ENCODE measurements at places on chromosomes 12 and 14.

GRCh38 chr14:100130521-100130920 lies 28.9 kb downstream of the DEGS2 start:
- no peak for DNase-seq

- no peak for DNase-seq
Observed at GRCh38 chr12:9944391-9944790, 12.2 kb upstream of the CLEC2A start.

GRCh38 chr14:74654931-74655330 lies 42.9 kb upstream of the LTBP2 start:
- DNase-seq = no peak

GRCh38 chr14:73180385-73180805 lies 44.1 kb downstream of the PSEN1 start:
- peak; percentile 86 for DNase-seq

GRCh38 chr14:56324454-56324853 lies 206.2 kb downstream of the PELI2 start:
- no peak for DNase-seq

GRCh38 chr12:89427508-89428156 lies 75.3 kb upstream of the DUSP6 start:
- DNase-seq = no peak

- DNase-seq = no peak
Observed at GRCh38 chr12:132108211-132108832, 35.8 kb downstream of the DDX51 start.

GRCh38 chr12:62426089-62426488 lies 40.5 kb upstream of the MON2 start:
- DNase-seq = peak; percentile 62

GRCh38 chr12:4486049-4486699 lies 40.6 kb upstream of the FGF6 start:
- no peak for DNase-seq

DNA sequence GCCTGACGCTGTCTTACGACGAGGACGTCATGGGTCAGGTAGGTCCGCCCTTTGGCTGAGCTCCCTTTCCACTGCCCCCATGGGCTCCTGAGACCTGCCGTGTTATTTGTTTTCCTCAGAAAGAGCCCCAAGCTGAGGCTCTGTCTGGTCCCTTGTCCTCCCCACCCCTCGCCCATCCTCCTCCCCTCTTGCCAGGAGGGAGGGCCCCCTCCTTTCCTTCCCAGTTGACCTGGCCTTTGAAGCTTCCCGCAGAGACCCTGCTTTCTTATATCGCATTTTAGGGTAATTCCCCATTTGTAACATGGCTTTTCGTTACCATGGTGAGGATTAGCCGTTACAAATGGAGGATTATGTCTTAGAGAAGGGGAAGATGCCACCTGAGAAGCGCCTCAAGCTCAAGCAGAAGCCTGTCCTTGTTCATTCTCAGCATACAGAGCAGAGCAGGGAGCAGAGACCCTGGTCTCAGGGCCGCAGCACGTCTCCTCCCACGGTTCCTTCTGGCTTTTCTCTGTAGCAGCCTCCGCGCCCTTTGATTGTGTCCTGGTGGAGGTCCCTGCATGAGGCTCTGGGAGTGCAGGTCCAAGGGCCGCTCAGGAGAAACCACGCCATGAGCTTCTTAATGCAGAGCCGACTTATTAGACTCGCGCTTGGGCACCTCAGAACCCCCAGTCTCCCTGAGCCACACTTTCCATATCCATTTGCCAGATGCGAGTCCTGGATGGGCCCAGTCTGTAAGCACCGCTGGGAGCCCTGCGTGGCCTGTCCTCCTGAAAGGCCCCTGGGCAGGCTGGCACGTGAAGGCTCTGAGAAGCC lies 47.2 kb downstream of the UBE3B start:
- no peak for DNase-seq

GRCh38 chr14:59120921-59121320 lies 67.5 kb upstream of the DAAM1 start:
- peak; percentile 10 for DNase-seq

GRCh38 chr14:53515276-53515675 lies 362.2 kb upstream of the DDHD1 start:
- peak; percentile 30 for DNase-seq

GRCh38 chr14:32010604-32011125 lies 66.4 kb upstream of the ARHGAP5 start:
- DNase-seq = peak; percentile 39

DNA sequence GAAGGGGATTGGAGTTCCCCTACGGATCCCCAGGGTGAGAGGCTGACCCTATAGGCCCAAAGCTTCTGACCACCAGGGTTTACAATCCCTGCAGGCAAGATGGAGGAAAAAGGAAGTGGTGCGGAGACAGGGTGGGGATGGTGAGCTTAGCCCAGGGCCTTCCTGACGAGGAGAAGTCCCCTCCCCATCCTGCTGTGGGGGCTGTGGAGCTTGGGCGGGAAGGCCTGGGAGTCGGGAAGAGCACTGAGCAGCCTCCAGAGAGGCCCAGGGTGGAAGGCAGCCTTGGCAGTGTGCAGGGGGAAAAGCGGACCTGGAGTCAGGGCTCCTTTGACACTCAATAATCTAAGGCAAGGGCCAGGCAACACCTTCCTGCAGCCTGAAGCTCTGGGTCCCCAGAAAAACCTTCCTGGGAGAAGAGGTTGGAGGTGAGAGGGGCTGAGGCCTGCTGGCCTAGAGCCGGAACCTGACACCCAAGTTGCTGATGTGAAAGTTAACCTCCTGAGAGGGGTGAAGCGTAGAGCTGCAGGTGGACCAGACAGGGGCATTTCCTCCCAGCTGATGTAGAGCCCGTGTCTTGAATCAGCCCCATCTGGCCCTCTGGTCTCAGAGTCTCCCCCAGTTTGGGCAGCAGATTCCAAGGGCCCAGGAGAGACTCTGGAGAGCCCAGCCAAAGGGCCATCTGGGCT lies 6.0 kb downstream of the HDAC7 start:
- DNase-seq = no peak

DNA sequence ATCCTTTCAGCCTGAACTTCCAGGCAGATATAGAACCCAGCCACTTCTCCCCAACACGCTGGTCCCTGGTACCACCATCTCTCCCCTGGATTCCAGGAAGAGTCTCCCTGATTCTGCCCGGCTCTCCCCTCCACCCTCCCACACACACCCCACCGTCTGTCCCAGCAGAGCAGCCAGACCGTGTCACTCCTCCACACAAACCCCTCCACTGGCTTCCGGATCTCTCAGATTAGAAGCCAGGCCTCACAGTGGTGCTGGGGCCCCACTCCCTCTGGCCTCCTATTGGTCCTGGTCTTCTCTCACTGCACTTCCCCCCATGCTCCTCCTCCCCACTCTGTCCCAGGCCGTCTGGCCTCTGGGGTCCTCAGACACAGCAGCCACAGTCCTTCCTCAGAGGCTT lies 52.4 kb upstream of the CDKN3 start:
- DNase-seq = no peak

DNA sequence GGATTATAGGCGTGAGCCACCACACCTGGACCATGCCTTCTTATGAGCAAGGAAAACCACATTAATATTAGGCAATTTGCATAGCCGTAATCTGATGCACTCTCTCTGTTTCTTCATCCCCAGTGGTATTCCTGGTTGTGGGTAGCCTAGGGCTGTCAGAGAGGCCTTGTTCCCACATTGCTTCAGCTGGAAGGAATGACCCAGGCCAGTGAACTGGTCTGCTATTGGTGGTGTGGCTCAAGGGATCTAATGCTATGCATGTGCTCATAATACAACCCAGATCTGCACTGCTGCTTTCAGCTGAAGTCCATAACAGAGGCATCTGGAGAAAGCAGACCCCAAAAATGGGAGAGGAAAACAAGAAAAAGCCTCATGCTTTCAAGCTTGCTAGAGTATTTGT lies 33.1 kb upstream of the G2E3 start:
- no peak for DNase-seq

DNA sequence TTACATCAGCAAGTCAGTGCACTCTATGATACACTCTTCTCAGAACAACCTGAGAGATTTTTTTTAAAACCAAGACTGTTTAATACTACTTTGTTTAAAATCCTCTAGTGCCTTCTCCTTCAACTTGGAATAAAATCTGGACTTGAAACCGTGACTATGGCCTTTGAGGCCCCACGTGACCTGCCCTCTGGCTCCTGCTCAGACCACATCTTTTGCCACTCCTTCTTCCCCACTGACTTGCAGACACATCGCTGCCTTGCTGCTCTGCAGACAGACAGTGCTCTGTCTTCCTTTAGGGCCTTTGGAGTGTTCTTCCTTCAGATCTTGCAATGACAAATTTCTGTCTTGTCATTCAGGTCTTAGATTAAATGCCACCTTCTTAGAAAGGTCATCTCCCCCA lies 48.5 kb downstream of the TTC8 start:
- no peak for DNase-seq

GRCh38 chr14:54642801-54643695 lies 76.1 kb downstream of the SAMD4A start:
- DNase-seq = peak; percentile 64

- DNase-seq = no peak
Observed at GRCh38 chr14:27672047-27672446, 1074.2 kb upstream of the NOVA1 start.

- DNase-seq = no peak
Observed at GRCh38 chr12:8907513-8907912, 6.8 kb upstream of the PHC1 start.

DNA sequence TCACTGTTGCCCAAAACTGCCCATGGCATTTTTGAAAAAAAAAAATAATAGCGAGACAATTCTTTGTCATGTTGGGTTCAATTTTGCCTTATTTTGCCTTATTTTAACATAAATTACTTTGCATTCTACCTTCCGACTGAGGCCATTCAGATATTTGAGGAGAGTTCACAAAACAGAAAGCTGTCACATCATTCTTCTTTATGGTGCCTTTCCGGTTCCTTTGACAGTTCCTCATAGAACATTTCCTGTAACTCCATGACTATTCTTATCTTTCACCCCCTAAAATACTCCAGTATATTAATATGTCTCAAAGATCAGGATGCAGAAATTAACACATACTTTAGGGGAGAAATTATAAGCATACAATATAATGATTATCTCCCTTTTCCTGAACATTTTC lies 476.7 kb downstream of the NOVA1 start:
- DNase-seq = no peak

DNA sequence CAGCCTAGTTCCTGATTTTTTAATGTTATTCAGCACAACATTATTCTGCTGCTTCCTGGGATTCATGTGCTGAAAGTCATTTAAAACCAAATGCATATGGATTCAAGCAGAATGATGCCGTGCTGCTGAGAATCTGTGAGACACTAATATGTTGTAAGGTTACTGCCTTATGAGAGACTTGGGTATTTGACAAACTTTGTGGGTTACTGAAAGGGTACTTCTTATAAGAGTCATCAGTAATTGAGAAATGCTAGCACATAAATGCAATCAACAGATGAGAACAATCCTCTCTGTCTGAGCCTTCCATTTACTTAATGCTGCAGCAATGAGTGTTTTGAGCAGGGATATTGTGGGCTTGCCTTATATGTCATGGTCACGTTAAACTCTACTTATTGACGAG lies 175.7 kb downstream of the NPAS3 start:
- DNase-seq = no peak

GRCh38 chr14:100305324-100306100 lies 732 bp downstream of the SLC25A29 start:
- DNase-seq = no peak

- peak; percentile 5 for DNase-seq
Observed at GRCh38 chr12:4825011-4825858, 84.5 kb upstream of the KCNA1 start.

GRCh38 chr12:8664228-8664913 lies 1.7 kb upstream of the MFAP5 start:
- peak; percentile 75 for DNase-seq

GRCh38 chr12:52346593-52346992 lies 20.7 kb downstream of the KRT85 start:
- no peak for DNase-seq

DNA sequence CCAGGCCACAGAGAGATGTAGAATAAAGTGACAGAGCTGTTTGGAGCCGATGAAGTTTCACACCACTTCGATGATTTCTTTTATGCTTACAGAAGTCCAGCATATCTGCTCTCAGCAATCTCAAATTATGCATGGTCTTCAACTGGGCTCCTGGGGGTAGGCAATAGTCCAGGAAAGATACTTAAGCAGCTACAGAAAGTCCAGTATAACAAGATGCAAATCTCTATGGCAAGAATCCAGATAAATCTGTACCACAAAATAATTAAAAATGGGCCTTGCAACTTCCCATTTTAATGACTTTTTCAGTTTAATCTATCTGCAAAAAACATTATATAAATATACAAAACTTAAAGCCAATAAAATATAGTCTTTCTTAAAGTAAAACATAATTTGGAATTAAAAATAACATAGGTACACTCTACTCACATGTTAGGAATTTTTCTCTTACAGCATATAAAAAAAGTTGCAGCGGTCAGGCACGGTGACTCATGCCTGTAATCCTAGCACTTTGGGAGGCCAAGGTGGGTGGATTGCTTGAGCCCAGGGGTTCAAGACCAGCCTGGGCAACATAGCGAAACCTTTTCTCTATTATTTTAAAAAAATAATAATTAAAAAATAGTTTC lies 20.5 kb upstream of the RAD51AP1 start:
- DNase-seq = peak; percentile 66

DNA sequence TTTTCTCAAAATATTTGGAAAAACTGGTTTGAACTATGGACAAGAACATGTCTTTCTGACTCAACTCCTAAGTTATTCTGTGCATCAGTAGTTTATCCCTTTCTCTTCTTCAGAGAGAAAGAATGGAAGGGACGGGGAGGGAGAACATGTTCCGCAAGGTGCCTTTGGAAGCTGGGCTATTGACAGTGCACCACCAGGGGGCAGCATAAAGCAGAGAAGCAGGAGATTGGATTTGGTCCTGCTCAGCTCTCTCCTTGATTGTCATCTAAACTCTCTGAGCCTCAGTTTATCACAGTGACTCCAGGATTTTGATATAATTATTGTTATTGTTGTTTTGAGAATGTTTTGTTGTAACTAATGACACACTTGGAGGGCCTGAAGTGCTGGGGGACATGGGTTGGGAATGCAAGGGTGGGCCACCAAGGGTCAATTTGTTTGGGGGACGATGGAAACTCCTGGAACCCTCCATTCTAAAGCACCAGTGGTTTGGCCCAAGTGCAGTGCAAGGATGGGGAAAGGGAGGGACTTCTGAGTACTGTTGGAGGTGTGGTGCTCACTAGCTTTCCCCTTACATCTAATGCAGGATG lies 45.3 kb upstream of the ANO6 start:
- peak; percentile 82 for DNase-seq

DNA sequence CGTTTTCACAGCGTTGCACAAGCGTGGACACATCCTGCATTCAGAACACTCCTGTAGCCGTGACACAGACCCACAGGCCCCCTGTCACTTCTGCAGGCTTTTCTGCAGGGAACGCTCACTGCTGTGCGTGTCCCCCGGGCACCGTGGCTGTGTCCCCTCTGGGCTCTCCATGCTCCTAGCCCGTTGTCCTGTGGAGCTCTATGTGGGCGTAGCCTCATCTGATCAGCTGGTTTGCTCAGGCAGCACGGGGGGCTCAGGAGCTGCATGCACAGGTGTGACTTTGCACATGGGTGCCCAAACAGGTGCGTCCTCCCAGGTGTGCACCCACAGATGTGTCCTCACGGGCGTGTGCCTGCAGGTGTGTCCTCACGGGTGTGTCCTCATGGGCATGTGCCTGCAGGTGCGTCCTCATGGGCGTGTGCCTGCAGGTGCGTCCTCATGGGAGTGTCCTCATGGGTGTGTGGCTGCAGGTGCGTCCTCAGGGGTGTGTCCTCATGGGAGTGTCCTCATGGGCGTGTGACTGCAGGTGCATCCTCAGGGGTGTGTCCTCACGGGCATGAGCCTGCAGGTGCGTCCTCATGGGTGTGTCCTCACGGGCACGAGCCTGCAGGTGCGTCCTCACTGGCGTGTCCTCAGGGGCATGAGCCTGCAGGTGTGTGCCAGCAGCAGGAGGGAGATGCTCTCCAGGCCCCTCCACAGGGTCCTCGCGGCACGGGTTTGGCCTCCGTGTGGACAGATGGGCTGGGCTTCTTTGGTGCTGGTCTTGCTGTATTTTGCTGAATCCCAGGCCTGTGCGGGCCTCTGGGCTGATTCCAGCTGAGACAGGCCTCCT lies 17.5 kb downstream of the MTA1 start:
- DNase-seq = no peak

Measured in fibroblast of the aortic adventitia (primary cell).